Hematopoietic multipotent progenitor cell (in vitro differentiated cells): ENCODE measurements at places on chromosomes 16 and 17.

GRCh38 chr17:77185137-77185536 is 44.4 kb downstream of the SEC14L1 start:
- no peak for DNase-seq

GRCh38 chr17:45092911-45093430 is 31.9 kb downstream of the NMT1 start:
- DNase-seq, result no peak

DNA sequence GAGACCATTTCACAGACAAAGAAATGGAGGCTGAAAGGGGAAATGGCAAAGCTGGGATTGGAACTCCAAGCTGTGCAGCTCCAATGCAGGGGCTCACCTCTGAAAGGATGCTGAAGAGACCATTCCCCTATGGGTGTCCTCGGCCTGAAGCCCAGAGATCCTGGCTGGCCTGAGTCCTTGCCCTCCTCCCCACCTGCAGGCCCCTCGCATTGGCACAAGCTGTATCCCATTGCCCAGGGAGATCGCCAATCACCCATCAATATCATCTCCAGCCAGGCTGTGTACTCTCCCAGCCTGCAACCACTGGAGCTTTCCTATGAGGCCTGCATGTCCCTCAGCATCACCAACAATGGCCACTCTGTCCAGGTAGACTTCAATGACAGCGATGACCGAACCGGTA is 2.6 kb downstream of the CA7 start:
- DNase-seq, result no peak

DNA sequence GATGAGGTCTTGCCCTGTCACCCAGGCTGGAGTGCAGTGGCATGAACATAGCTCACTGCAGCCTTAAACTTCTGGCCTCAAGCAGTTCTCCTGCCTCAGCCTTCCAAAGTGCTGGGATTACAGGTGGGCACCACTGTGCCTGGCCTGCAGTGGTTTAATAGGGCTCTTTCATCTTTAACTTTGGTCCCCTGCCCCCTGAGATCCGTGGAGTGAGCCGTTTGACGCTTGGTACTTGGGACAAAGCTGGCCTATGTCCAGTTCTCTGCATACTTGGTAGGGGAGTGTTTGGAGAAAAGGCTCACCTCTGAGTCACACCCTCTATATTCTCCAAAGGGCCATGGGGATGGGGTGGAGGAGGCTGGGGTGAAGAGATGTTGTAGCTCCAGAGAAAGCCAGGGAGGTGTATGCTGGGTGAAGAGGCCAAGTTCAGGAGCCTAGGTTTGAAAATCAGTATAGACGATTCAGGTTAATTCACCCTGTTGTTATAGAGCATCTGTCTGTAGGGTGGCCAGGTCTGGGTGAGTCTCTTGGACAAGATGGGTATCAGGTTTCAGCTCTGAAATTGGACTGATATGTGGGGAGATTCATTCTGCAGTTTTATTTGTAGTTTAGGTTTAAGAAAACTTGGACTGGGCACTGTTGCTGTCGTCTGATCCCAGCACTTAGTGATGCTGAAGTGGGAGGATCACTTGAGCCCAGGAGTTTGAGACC is 17.6 kb downstream of the ABCC1 start:
- DNase-seq, result no peak

DNA sequence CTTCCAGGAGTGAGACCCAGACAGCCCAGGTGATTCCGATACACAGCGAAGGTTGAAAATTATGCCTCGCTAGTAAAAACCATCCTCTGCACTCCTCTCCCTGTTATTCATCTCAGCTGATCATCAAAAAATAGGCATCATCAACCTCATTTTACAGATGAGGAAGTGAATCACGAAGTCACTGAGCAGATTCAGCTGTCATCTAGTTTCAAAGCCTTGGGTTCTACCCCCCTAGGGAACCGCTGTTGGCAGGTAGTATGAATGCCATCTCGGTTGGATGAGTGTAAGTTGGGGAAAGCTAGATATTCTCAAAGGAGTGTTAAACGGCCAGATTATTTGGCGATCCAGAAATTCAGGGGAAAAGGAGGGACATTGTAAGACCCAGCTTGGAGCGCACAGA is 2.0 kb downstream of the CRYM start:
- no peak for DNase-seq

DNA sequence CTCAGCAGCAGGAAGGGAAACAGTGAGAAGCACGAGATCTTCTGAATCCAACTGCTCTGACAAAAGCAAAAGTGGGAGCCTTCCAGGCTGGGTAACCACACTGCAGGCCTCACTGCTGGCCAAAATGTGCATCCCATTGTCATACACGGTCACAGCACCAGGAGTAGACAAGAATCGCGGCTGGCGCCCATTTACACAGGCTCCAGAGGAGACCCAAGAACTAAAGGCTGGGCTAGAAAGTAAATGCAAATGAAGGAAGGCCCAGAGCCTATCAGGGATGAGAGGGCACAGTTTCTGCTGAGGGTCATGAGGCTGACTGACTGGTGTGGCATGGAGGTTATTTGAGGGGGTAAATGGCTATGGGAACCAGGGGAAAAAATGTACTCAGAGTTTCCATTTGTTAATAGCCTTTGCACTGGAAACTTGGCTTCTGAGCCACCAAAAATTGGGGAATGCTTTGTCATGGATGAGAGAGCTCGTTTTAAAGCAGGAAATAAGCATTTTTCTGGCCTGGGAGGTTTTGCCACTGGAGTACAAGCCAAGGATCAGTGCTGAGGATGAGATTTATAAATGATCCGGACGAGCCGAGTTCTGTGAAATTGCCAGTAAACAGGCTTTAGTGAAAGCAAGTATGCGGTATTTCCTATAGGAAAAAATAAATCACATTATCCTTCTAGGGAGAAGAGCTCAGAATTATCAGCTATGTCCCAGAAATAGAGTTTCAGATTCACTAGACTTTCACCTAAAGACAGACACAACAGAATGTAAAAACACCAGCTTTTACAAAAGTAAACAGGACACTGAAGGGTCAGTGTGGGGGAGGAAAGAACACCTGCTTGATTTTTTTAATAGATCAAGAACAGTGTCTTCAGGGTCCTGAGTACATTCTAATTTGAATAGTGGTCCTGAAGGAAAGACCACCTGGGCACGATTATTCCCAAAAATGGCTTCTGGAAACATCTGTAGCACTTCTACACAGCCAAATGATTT is 66.9 kb upstream of the GSG1L start:
- DNase-seq, result no peak

GRCh38 chr17:8359769-8360168 is 16.7 kb downstream of the KRABD2 start:
- no peak for DNase-seq

DNA sequence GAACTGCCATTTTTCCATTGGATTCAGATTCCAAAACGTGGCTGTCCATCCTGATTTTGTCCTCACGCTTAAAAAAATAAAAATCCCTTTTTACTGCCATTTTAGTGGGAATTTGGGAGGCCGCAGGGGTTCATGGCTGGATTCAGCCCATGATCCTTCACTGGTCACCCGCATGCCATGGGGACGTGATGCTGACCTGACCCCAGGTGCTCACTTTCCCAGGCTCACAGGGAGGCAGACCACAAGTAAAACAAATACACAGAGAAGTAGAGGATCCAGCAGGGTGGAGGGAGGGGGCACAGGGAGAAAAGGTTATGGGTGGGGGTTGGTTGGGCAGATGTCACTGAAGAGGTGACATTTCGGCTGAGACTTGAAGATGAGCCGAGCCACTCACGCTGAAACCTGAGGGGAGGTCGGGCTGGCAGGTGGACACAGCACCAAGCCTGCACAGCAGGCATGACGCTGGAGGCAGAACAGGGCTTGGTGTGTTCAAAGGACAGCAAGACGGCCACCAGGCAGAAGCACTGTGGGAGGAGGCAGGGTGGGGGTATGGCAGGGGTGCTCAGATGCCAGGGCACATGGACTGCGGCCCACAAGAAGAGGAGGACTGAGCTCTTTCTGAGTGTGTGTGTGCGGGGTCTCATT is 10.7 kb downstream of the COX4I1 start:
- DNase-seq, result no peak

GRCh38 chr17:11094331-11094730 is 146.7 kb upstream of the SHISA6 start:
- DNase-seq, result no peak

- DNase-seq, result no peak
Measured at GRCh38 chr16:14564323-14564722, 65.7 kb downstream of the PARN start.

- no peak for DNase-seq
Measured at GRCh38 chr16:7763111-7763510, 430.5 kb downstream of the RBFOX1 start.

GRCh38 chr17:68870161-68870826 is 84.9 kb downstream of the ABCA8 start:
- no peak for DNase-seq

DNA sequence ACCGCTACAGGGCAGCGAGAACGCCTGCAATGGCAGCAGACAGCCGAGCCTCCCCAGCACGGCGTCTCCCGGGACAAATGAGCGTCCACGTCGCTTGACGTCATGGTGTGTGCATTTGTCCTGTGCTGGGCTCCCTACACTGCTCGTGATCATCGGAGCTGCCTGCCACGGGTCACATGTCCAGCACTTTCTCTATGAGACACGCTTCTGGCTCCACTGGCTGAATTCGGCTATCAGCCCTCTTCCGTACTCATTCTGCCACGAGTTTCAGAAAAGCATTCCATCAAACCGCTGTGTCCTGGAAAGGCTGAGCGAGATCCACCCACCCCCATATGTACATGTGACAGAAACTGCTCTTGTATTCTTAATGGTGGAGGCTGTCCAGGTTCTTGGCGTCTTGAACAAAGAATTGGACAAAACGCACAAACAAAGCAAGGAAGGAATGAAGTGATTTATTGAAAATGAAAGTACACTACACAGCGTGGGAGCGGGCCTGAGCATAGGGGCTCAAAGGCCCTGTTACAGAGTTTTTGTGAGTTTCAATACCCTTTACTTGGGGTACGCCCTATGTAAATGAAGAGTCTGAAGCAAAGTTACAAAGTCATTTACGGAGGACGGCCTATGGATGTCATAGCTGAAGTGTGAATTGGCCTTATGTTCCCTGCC is 28.5 kb upstream of the SHCBP1 start:
- DNase-seq, result no peak

GRCh38 chr17:17849147-17849820 is 12.5 kb upstream of the SREBF1 start:
- peak; percentile 68 for DNase-seq

- DNase-seq, result no peak
Measured at GRCh38 chr17:74853669-74854068, 6.0 kb downstream of the GRIN2C start.

GRCh38 chr17:15919466-15919865 is 25.5 kb upstream of the ADORA2B start:
- DNase-seq, result no peak

- DNase-seq, result peak; percentile 26
Measured at GRCh38 chr17:64777415-64778239, 115.5 kb upstream of the SMURF2 start.

GRCh38 chr16:67530013-67530939 is 1.6 kb downstream of the RIPOR1 start:
- DNase-seq, result no peak

GRCh38 chr16:77868478-77868877 is 80.1 kb downstream of the VAT1L start:
- no peak for DNase-seq

- DNase-seq, result no peak
Measured at GRCh38 chr17:36592316-36592715, 637 bp downstream of the DHRS11 start.

DNA sequence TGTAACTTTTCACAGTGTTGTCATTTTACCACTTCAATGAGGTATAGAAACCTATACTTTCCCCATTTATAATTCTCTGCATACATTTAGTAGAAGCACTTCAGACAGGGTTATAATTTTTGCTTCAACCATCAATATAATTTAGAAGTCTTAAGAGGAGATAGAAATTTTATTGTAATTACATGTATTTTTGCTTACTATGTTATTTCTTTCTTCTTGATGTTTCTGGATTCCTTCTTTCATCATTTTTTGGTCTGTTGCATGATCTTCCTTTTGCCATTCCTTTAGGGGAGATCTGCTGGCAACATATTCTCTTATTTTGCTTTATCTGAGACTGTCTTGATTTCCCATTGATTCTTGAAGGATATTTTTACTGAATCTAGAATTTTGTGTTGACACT is 31.1 kb downstream of the SPECC1 start:
- DNase-seq, result no peak
